Breast epithelium (tissue), 4 donors: ENCODE measurements at places on chromosomes 7 and 10.

DNA sequence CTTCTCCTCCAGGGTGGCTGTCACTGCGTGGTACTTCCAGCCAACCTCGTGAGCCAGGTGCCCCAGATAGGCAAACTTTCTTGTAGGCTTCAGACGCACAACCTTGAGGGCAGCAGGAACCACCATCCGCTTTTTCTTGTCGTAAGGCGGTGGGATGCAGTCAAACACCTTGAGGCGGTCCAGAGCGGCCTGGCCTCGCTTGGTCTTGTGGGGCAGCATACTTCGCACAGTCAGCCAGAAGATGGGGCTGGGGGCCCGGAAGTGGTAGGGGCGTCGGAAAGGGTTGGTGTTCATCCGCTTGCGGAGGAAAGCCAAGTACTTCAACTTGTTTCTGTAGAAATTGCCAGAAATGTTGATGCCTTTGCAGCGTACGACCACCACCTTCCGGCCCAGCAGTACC, 17.4 kb downstream of the SHOC2 start:
- DNase-seq = no peak

DNA sequence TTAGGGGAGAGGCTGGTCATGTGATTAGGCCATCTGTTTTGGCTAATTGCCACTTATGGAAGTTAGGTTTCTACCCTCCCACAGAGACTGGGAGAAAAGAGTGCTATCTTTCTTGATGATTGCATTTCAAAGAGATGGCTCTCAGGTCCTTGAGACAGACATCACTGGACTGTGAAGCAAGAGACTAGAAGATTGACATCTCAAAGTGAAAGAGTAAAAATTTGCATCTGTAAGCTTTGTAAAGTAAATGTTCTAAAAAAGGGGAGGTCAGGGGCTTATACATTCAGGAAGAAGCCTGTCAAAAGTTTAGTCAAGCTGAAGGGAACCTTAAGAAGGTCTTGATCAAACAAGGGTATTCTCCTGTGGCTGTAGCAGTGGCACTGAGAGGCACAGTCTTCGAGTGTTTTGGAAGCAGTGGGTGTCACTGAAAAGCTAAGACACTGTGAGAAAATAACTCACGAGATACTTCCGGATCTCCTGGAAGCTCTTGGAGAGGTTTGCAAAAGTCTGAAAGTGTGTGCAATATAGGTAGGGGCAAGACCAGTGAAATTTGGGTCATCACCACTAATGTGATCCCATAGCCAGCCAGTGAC, 342.1 kb downstream of the PHF14 start:
- DNase-seq = no peak

- DNase-seq = no peak
Measured at GRCh38 chr10:96614515-96614914, 27.7 kb upstream of the TM9SF3 start.

GRCh38 chr10:58782876-58783851, 270.5 kb downstream of the BICC1 start:
- DNase-seq = no peak

DNA sequence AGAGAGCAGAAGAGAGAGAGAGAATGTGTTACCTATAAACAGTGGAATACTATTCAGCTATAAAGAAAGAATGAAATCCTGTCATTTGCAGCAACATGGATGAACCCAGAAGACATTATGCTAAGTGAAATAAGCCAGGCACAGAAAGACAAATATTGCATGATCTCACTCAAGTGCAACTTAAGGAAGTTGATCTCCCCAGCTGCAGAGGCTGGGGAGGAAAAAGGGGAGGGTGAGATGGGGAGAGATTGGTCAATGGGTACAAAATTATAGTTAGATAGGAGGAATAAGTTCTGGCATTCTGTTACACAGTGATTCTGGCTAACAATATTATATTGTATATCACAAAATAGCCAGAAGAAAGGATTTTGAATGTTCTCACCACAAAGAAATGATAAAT, 11.2 kb upstream of the JAZF1 start:
- DNase-seq = no peak

GRCh38 chr10:44011603-44011981, 362.9 kb upstream of the ZNF32 start:
- DNase-seq = no peak

DNA sequence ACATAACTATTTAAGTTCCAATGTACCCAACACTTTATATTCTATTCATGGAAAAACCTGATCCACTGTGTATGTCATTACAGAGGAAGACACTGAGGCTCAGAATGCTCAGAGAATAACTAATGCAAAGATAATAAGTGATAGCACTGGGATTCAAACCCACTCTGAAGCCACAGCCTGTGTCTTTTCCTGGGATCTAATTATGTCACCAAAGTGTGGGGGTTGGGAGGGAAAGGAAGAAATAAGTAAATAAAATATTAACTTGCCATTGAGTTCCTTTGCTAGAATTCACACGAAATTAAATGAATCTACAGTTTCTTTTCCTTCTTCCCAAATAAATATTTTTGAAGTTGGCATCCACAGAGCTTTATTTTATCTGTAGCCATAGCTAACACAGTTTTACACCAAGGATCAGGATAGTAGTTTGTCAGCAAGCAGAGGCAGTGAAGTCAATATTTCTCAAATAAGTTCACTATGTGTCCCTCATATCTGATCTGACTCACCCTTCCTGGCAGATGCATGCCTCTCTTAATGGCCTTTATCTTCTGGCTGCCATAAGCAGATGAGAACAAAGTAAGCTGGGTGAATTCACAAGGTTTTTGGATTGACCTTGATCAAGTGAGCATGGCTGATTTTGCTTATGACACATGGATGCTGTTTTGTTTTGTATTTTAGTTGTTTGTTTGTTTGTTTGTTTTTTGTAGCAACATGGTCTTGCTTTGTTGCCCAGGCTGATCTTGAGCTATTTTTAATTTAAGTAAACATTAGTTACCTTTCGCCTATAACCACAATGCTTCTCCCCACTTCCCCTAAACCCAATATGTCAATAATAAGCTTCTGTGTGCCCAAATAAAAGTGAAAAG, 6.3 kb downstream of the RAPGEF5 start:
- DNase-seq = no peak

GRCh38 chr10:4332764-4333458, 493.1 kb upstream of the AKR1E2 start:
- no peak for DNase-seq

GRCh38 chr7:39592586-39592985, 26.4 kb downstream of the YAE1 start:
- no peak for DNase-seq

DNA sequence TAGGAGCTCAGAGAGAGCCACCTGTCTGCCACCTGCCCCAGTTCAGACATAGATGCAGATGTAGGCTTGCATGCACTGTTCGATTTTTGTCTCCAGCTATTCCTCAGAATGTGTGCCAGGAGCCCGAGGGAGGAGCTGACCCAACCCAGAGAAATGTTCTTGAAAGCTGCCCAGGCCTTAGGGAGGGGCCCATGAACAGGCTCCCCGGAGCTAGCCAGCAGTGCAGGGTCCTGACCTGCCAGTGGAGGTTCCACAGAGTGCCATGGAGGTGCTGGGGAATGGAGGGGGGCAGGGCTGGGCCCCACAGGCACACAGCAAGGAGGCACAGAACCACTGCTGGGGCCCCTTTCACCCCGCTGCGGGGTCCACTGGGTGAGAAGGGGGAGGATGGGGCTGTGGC, 29.6 kb upstream of the SFRP5 start:
- no peak for DNase-seq

- no peak for DNase-seq
Measured at GRCh38 chr7:101100858-101101847, 15.9 kb downstream of the TRIM56 start.

DNA sequence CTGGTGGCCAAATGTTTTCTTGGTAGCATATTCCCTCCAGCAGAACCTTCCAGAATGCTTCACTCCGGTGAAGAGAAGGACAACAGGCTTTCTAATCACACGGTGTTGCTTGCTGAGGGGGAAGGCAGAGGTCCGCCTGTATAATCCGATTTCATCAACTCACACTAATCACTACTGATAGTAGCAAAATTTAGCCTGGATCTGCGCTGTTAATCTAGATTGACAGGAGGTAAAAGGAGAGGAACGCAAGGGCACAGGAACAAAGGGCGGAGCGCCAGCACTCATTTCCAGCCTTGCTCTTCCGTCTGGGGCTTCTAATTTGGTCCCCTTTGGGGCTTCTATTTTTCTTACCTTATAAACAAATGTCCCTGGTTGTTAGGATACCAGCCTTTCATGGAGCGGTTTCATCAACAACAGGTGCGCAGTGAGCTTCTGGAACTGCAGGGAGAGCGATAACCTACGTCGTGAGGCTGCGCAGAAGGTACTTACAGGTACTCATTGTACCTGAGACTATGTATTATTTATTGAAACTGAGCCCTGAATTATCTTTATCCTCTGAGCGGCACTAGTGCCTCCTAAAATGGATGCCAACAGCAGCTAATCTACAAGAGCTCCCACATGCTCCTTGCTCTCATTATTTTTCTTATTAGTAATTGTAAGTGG, 150.6 kb downstream of the CACNB2 start:
- no peak for DNase-seq

GRCh38 chr7:28547115-28547514, 134.8 kb downstream of the CREB5 start:
- no peak for DNase-seq

GRCh38 chr7:25549271-25549921, 321.1 kb upstream of the NPVF start:
- no peak for DNase-seq

DNA sequence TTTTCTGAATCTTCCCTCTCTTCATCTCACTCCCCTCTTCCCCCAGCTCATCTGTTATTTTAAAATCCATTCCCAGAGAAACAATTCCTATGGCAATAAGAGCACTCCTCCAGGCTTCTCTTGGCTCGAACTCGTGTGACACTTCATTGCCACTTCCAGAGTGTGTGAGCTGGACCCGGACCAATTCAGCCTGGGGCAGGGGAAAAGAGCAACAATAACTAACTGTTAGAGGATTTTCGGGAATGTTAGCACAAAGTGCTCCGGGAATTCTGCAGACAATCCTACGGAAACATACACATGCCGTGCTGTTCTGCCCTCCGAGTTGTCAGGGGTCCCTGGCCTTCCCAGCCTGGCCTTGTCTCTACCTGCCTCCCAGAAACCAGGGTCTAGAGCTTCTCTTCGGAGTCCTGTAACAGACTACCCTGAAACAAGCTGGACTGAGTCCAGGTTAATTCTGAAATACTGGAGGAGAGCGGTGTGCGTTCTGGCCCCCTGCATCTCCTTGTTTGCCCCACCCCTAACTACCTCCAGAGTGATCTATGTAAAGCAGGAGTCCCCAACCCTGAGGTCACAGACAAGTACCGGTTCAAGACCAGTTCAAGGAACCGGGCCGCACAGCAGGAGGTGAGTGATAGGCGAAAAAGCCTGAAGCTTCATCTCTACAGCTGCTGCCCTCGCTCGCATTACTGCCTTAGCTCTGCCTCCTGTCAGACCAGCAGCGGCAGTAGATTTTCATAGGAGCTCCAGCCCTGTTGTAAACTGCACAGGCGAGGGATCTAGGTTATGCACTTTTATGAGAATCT, 11.3 kb downstream of the COL26A1 start:
- DNase-seq = peak; percentile 43

GRCh38 chr7:106365252-106366005, 80.6 kb upstream of the NAMPT start:
- peak; percentile 25 for DNase-seq

DNA sequence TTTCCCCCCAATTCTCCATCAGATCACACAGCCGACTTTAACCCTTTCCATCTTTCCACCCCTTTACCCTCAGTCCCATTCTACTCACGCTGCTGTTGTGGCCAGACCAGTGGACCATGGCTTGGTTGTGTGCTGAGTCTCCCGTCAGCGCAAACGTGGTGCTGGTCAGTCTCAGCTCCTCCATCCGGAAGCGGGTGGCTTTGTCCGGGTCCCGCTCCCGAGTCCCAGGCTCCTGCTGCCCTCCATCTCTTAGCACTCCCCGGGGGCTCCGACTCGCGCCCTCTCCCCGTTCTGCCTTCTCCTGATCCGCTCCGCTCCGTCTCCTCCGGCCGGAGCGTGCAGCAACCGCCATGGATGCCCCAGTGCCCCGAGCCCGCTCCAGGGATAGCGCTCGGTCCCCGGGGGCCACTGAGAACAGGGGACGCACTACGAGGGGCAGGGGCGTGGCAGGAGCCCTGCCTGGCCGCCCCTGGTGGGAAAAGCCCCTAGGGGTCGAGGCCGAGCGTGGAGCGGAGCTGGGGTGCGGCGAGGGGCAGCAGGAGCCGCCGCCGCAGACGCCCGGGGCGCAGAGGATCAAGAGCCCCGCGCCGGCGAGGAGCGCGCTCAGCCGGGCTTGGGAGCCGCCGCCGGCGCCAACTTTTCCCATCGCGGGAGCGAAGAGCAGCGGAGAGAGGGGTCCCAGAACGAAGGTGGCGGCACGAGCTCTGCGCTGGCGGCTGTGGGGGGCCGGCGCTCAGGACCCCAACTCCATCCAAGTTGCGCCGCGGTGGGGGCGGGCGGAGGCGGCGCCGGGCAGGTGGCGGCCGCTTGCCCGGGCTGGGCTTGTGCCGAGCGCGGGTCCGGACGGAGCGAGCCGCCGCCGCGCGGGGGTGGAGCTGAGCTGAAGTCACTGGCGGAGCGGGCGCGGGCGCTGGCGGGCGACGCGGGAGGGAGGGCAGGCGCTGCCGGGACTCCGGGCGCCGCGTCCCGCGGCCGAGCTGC, at the start of gene SORCS1:
TSS of gene SORCS1 (minus strand) at position 826 of the 981 bp plus-strand sequence.
- DNase-seq = no peak

DNA sequence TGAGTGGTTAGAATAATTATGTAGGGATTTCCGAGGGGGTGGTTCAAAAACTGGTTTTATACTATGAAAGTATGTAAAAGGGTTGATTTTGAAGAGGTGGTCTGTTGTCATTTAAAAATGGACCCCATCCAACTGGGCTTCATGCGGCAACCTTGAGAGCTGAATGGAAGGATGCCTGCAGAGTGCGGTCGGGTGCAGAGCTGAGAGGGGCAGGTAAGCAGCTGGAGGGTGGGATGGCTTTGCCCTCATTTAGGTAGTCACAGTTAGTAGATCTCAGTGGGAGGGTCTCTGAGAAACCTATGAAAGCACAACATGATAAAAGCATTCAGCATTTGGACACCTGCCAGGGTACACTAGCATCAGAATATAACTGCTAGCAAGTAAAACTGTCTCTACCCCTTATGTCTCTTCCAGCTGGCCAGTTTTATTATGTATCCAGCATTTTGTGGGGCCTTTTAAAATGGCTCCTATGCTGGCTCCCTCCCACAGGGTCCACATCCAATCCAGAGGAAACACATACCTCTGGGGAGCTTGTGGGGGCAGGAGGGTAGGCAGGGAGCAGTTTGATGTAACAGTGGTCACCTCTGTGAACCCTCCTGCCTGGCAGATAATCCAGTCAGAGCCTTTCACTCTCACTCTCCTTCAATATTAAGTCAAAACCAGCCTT, 75.9 kb upstream of the MAGI2 start:
- no peak for DNase-seq

- no peak for DNase-seq
Measured at GRCh38 chr7:71740174-71740560, 608.2 kb downstream of the GALNT17 start.

DNA sequence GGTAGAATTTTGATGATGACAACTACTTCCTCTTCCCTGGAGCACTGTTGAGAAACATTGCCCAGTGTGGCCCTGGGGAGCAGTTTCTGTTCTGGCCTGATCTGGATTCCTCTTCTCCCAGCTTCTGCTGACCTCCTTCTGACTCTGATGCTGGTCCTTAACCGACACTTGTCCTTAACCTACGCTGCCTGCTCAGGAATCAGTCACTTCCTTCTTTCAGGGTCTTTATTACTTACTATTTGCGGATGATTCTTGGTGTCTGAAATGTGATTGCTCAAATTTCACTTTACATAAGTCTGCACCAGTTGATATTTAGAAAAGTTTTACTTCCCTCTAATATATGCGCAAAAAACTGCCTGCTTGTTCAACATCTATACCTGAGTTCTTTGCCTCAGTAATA, 164.1 kb downstream of the PTEN start:
- DNase-seq = no peak
